ENCODE measurements at places on chromosomes 1 and 21. TPM values are rescaled to one million over a fixed set of nuclear protein-coding genes. Genes with fewer than 3 reads are reported as not detected.

The ADAMTS4 gene
- 0.66 TPM for polyA plus RNA-seq

The ARHGEF16 gene
- 17.6 TPM for polyA plus RNA-seq

The CORT gene
- 1.5 TPM for polyA plus RNA-seq

The SPRR1A gene
- not detected for polyA plus RNA-seq

The LCE3E gene
- not detected for polyA plus RNA-seq

The GPR61 gene
- 0.90 TPM for polyA plus RNA-seq

The UBE2U gene
- not detected for polyA plus RNA-seq

The ZMYND12 gene
- polyA plus RNA-seq, result 4.6 TPM

The CITED4 gene
- polyA plus RNA-seq, result 7.7 TPM

The S100A7 gene
- 0.67 TPM for polyA plus RNA-seq

The TRIM45 gene
- polyA plus RNA-seq, result 17.0 TPM

The DDAH1 gene
- polyA plus RNA-seq, result 143 TPM

The CCDC27 gene
- polyA plus RNA-seq, result 0.21 TPM

The CLEC20A gene
- 0.22 TPM for polyA plus RNA-seq

The SRM gene
- 40.0 TPM for polyA plus RNA-seq

The S100A9 gene
- polyA plus RNA-seq, result 23.3 TPM

The CELA2B gene
- polyA plus RNA-seq, result 0.21 TPM

The KCNK2 gene
- polyA plus RNA-seq, result 2.1 TPM

The WNT2B gene
- 4.4 TPM for polyA plus RNA-seq

The CHRNB2 gene
- polyA plus RNA-seq, result 0.53 TPM

The TMPRSS15 gene
- polyA plus RNA-seq, result 0.26 TPM

The GRIK1 gene
- polyA plus RNA-seq, result 1.2 TPM

The DMBX1 gene
- polyA plus RNA-seq, result 0.06 TPM

The AIRE gene
- polyA plus RNA-seq, result 0.32 TPM

The TNFRSF9 gene
- 0.34 TPM for polyA plus RNA-seq

The ASCL5 gene
- polyA plus RNA-seq, result 0.31 TPM

The OR2W3 gene
- not detected for polyA plus RNA-seq

The OBSCN gene
- polyA plus RNA-seq, result 31.6 TPM

The RNF186 gene
- 0.33 TPM for polyA plus RNA-seq

The SLC16A4 gene
- 81.3 TPM for polyA plus RNA-seq

The S100A3 gene
- polyA plus RNA-seq, result 0.35 TPM

The XPR1 gene
- 36.1 TPM for polyA plus RNA-seq

The RALGPS2 gene
- 33.1 TPM for polyA plus RNA-seq

The PHGDH gene
- 259 TPM for polyA plus RNA-seq

The CFAP141 gene
- not detected for polyA plus RNA-seq

The TMEM35B gene
- polyA plus RNA-seq, result 38.4 TPM

The ATPAF1 gene
- 107 TPM for polyA plus RNA-seq

The SNIP1 gene
- 13.8 TPM for polyA plus RNA-seq

The CLCNKA gene
- polyA plus RNA-seq, result 16.6 TPM

The C1QC gene
- 10.5 TPM for polyA plus RNA-seq

The TMOD4 gene
- polyA plus RNA-seq, result 0.87 TPM

The FALEC gene
- 0.42 TPM for polyA plus RNA-seq

The OR2L8 gene
- not detected for polyA plus RNA-seq

The CRB1 gene
- 3.4 TPM for polyA plus RNA-seq

The SERINC2 gene
- 45.9 TPM for polyA plus RNA-seq

The LRRN2 gene
- 15.7 TPM for polyA plus RNA-seq

The OR6N1 gene
- polyA plus RNA-seq, result not detected

The GBP6 gene
- polyA plus RNA-seq, result 0.08 TPM

The TEX38 gene
- 0.47 TPM for polyA plus RNA-seq

The SPATA6 gene
- 18.3 TPM for polyA plus RNA-seq

The OR2T29 gene
- not detected for polyA plus RNA-seq

The TTC13 gene
- 24.3 TPM for polyA plus RNA-seq

The MCOLN3 gene
- 9.7 TPM for polyA plus RNA-seq

The TIMM17A gene
- 65.8 TPM for polyA plus RNA-seq
